ENCODE measurements at places on chromosomes 6 and 20.

DNA sequence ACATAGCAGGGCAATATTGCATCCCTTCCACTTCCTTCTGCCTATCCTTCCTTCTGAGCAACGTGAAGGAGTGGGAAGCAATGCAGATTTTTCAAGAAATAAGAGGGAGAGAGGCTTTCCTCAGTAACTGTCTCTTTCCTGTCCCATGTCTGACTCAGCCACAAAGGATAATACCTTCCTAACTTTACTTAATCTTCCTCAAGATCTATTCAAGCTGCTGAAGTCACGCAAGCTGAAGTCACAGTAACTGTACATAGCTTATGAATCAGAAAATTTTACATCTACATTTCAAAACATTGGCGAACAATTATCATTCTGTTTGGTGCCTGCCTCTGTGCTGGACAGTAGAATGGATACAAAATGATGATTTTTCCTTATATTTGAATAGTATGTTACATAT is 86.4 kb upstream of the POU3F2 start:
- no peak for DNase-seq

DNA sequence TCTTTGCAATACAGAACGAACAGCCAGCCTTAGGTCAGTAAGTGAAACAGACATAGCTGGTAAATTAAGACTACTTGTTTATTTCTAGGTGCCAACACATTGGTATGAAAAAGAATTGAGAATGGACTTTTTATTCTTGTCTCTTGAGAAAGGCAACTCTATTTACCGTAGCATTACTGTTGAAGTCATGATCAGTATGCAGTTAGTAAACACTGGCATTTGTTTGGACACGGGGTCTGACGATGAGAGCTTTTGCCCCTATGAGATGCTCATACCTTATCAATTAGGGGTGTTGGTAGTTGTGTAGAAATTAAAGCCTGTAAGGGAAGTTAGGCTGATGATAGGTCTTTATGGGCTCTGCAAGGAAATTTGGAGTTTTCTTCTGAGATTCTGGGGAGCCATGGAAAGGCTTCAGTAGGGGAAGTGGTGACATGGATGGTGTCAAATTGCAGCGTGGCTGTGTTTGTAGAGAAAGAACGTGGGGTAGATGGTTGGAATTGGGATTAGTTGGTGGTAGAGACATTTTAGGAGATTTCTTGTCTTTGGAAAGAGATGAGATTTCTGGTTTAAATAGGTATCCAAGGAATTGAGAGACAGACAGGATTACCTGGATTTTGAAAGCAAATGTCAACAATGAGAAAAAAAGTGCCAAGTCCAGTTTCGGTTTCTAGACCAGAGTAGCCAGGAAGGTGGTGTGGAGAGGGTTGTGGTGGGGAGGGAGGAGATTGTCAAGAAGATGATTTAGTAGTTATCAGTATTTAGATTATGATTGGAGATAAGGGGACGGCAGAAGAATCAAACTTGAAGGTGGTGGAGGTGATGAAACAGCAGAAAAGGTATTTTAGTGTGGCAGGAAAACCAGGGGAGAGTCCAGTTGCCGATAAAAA is 116.6 kb downstream of the JARID2 start:
- DNase-seq: no peak

GRCh38 chr6:111861431-111861885 is 11.8 kb downstream of the FYN start:
- DNase-seq: no peak

DNA sequence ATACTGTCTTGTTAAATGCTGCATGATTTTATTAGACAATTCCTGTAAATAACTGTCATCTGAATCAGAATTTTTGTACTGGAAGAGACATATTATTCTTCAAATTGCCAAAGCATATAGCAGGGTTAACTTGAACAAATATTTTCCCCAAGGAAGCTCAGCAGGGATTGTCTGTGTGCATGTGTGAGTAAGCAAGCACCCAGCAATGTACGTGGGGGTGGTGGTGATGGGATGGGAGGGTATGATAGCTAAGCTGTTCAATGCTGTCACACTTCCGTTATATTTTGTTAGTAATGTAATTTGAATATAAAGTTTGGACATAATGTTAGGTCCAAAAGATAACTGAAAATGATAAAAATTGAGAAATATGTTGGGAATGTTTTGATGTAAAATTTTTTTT is 118.1 kb downstream of the MYB start:
- no peak for DNase-seq

DNA sequence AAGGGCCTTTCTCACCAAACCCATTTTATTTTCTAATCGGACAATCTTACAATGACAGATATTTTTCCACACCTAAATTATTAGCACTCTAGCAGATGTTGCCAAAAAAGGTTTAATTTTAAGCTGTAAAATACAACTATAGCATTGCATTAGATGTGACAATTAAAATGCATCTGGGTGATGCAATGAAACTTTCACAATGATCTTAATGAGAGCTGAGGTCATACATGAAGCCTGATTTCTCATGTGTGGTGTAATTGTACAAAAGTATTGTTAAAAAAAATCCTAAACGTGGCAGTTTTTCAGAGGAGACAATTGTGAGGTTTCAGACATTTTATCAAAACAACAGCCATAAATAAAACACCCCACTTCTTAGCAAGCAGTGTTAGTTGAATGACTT is 606.0 kb downstream of the HDGFL1 start:
- no peak for DNase-seq

DNA sequence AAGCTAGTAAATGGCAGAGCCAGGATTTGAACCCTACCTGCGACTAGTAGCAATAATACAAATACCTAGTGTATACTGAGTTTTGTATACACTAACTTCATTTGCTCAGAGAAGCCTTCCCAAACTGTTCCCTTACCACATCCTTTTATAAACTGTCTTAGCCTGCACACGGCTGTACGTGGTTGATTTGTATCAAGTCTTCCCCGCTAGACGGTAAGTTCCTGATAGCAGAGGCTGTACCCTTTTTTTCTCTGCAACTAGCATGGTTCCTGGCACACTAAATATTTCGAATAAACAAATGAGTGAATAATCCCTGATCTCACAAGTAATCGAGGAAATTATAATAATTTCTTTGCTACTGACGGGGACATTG is 636 bp downstream of the RTF2 start:
- no peak for DNase-seq

- no peak for DNase-seq
These were observed 259.0 kb downstream of the FOXC1 start for GRCh38 chr6:1868561-1869261.

- DNase-seq: no peak
These were observed 38.8 kb downstream of the CPNE5 start for GRCh38 chr6:36800223-36801076.

DNA sequence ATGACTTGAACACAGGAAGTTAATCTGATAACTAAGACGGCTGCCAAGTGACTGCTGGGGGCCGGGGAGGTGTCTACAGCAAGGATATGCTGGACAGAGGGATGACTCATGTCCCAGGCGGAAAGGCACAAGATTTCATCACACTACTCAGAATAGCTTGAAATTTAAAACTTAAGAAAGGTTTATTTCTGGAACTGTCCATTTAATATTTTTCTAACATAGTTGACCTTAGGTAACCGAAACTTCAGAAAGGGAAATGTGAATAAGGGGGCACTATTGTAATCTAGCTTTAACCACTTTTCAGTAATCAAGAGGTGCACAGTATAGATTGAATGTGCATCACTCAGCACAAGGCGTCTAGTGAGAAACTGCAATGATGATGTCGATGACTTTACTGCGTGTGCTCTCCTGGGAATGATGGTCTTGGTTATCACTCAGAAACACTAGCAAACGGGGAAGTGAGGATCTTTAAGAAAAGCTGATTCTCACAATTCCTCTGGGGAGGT is 171.5 kb downstream of the QKI start:
- no peak for DNase-seq

DNA sequence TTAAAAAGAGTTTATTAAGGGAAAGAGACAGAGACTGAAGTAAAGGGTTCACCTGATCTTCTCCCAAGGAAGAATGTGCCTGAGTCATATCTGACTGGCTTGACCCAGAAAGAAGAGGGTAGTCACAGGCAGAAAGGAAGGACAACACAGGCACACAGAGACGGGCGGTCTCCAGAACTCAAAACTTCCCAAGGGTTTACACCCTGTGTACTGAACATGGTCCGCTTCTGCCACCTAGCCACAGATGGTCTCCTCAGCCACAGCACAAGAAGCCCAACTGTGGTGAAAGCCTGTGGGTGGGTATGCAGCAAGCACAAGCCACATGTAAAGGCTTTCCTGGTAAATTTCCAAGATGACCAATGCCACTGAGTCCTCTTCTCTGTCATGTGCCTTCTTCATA is 17.2 kb downstream of the UNC5CL start:
- no peak for DNase-seq

- no peak for DNase-seq
These were observed 20.8 kb upstream of the BMP5 start for GRCh38 chr6:55895972-55896730.

DNA sequence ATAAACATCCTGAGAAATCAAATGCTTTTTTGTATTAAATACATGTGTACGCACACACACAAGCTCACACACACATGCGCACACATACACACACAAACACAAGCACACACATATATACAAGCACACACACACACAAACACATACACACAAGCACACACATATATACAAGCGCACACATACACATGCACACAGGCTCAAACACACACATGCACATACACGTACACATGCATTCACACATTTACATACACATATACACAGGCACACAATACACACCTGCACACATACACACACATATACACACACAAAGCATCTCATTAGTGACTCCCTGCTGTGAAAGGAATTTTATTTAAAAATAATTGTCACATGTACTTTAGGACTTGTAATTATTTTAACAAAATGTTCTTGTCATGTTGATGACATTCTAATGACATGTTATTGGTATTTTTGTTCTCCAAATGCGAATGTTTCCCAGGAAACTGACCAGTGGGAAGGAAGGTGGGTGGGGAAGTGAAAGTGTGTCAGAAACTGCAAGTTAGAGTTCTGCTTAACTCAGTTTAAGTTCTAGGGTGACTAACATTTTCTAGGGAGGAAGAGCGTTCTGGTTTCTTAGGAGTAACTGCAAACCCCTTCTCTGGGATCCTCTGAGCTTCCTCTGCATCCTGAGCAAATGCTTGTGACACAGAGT is 113.9 kb upstream of the ZNF217 start:
- DNase-seq: no peak

DNA sequence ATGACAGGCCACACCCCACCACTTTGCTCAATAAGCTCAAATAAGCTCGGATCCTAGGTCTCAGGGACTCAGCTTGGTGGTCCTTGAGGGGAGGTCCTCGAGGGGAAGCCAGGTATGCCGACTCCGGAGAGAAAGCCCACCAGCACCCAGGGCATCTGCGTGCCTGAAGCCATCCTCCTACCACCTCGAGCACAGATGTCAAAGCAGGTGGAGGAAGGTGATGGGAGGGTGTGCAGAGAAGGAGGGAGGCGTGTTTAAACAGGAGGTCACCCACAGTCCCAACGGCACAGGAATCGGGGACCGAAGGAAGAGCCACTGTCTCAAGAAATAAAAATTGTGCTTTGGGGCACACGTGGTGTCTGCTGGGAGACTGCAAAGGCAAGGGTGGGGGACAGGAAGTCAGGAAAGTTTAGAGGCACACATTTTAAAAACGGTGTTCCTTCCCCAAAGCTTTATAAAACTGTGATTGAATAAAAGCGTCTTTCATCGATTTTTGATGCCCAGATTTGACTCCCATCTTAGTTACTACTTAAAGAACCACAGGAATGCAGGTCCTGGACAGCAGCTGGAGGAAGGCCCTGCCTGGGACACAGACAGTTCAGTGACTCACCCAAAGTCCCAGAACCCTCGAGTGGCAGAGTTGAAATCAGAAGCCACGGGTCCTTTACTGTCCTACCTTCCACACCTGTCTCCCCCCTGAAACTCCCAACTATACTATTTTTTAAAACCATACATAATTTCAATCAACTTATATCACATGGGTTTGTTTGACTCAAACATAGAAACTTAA is 221.0 kb upstream of the PDE10A start:
- no peak for DNase-seq

DNA sequence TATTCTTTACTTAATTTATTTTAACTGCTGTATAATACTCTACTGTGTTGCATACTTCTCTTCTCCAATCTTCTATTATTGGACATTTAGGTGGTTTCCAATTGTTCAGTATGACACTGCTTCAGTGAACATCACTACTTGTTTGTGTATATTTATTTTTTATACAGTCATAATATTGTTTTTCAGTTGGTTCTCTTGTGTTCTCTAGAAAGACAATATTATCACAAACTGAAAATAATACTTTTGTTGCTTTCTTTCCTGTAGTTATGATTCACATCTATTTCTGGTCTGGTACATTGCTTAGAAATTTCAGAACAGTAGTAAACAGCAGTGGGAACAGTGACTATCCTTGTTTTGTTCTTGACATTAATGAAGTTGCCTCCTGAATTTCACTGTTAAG is 62.8 kb upstream of the GTSF1L start:
- no peak for DNase-seq

DNA sequence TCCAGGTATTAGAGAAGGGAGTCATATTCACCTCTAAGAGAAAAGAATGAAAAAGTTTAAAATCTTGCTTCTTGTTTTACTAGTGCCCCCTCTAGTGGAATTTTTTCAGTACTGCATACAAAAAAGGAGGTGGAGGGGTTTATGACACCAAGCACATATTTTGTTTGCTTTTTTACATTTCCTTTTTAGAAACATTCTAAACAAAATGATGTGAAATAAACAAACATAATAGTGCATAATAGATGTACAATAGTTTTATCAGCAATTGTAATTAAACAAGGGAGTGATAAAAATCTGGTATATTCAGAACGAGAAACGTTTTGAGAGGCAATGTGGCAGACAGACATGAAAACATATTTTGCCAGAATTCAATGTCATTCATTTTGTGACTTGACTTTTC is 111.0 kb upstream of the TFAP2D start:
- peak; percentile 23 for DNase-seq

GRCh38 chr6:145225500-145225899 is 509.8 kb downstream of the EPM2A start:
- no peak for DNase-seq

DNA sequence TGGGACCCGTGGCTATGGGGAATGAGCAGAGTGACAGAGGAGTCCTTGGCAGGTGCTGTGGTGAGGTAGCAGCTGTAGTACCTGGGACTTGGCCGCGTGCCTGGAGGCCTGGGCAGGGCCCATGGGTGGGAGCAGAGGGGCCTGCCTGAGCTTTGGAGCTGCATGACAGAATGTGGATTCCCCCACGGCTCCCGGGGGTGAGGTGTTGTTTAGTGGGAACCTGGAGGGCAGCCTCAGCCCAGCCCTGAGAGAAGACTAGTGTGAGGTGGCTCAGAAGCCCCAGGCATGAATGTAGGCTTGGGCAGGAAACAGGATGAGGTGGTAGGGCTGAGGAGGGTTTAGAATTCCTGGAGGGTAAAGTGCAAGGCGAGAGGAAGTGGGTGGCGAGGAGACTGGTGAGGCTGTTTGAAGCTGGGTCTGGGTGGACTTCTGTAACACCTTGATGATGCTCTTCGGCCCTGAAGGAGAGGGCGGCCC is 86.5 kb upstream of the SCP2D1 start:
- DNase-seq: peak; percentile 54

GRCh38 chr6:146905181-146905704 is 299.0 kb upstream of the STXBP5 start:
- no peak for DNase-seq
